Upper lobe of left lung (tissue), 6 donors: ENCODE measurements at places on chromosomes 4 and X.

GRCh38 chrX:130975947-130976346 is 72.9 kb upstream of the ENOX2 start:
- H3K4me3 ChIP-seq: no peak overlapping the region
- H3K4me1 ChIP-seq: no peaks in the 10 kb centered on the region
- H3K36me3 ChIP-seq: no peaks in the 10 kb centered on the region
- DNase-seq: no peak
- H3K27ac ChIP-seq: no peak overlapping the region

DNA sequence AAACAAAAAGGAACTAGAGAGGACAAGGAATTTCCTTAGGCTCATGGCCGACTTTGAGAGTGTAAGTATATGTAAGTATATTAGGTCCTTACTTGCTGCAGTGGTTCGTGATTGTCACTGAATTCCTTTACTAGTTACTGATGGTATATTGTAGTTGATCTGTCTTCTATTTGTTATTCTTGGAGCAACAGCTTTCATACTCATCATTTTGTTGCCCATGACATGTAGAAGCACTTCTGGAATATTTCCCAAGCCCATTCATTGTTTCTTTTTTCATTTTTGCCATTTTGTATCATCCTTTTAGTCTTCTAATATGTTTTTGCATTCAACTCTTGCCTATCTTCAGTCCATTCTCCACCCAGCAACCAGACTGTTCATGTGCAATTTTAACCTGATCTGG is 170.0 kb downstream of the ARHGAP10 start:
- peaks cover 3% of the 10 kb centered on the region for H3K36me3 ChIP-seq
- no peaks in the 10 kb centered on the region for H3K4me1 ChIP-seq
- no peaks in the 10 kb centered on the region for H3K27me3 ChIP-seq
- H3K27ac ChIP-seq: no peak overlapping the region
- H3K4me3 ChIP-seq: no peak overlapping the region

- H3K27me3 ChIP-seq: no peaks in the 10 kb centered on the region
- H3K4me3 ChIP-seq: no peak overlapping the region
Measured at GRCh38 chrX:18099745-18100144, 120.9 kb downstream of the BEND2 start.

GRCh38 chr4:74317616-74318246 is 9.5 kb downstream of the EPGN start:
- no peaks in the 10 kb centered on the region for H3K27me3 ChIP-seq
- H3K36me3 ChIP-seq: no peaks in the 10 kb centered on the region
- no peak overlapping the region for H3K4me3 ChIP-seq
- DNase-seq: no peak
- H3K27ac ChIP-seq: no peak overlapping the region
- H3K4me1 ChIP-seq: no peaks in the 10 kb centered on the region

- H3K27me3 ChIP-seq: no peaks in the 10 kb centered on the region
- H3K36me3 ChIP-seq: no peaks in the 10 kb centered on the region
- H3K4me1 ChIP-seq: no peaks in the 10 kb centered on the region
- H3K4me3 ChIP-seq: no peak overlapping the region
- DNase-seq: no peak
Measured at GRCh38 chrX:113986427-113986826, 597.5 kb upstream of the HTR2C start.

GRCh38 chr4:8819473-8820177 is 52.0 kb downstream of the HMX1 start:
- H3K27ac ChIP-seq: no peak overlapping the region
- H3K4me3 ChIP-seq: no peak overlapping the region
- H3K4me1 ChIP-seq: no peaks in the 10 kb centered on the region
- H3K36me3 ChIP-seq: no peaks in the 10 kb centered on the region
- no peaks in the 10 kb centered on the region for H3K27me3 ChIP-seq
